Hypothalamus (tissue), 51 donors: ENCODE measurements at places on chromosomes 12 and 14.

DNA sequence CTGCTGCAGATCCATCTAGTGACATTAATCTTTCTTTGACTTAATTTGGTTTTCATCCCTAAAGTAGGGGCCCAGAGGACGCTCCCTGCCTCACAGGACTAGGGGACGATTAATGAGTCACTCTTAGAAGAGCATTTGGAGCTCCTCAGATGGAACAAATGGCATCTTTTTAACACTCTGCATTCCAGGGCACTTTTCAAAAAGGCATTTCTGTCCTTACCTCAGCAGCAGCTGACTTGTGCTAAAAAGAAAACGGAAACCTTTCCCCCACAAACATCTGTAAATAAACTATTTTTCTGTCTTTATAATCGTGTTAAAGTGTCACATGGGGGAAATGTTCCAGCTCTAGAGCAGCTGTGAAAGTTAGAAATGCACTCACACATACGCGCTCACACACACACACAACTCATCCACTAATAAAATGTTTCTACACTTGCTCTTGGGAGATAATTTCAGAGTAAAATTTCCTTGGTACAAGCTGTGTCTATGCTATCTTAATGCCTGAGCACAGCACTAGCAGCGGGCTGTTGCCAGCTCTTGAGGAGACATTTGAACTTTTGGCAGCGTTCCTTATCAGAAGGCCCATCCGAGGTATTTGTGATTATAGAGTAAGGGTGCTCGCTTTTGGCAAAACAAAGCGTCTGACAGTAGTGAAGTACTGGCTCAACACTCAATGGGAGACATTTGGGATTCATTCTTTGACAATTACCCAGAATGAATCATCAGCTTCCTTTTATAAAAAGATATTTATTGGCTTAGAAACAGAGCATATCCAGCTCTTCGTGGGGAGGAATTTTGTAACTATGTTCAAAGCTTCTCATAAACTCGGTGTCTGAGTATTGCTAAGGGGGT is 141.3 kb downstream of the PLXNC1 start:
- DNase-seq = no peak

- DNase-seq = no peak
These were observed 22.7 kb upstream of the KRT78 start for GRCh38 chr12:52871291-52872039.

DNA sequence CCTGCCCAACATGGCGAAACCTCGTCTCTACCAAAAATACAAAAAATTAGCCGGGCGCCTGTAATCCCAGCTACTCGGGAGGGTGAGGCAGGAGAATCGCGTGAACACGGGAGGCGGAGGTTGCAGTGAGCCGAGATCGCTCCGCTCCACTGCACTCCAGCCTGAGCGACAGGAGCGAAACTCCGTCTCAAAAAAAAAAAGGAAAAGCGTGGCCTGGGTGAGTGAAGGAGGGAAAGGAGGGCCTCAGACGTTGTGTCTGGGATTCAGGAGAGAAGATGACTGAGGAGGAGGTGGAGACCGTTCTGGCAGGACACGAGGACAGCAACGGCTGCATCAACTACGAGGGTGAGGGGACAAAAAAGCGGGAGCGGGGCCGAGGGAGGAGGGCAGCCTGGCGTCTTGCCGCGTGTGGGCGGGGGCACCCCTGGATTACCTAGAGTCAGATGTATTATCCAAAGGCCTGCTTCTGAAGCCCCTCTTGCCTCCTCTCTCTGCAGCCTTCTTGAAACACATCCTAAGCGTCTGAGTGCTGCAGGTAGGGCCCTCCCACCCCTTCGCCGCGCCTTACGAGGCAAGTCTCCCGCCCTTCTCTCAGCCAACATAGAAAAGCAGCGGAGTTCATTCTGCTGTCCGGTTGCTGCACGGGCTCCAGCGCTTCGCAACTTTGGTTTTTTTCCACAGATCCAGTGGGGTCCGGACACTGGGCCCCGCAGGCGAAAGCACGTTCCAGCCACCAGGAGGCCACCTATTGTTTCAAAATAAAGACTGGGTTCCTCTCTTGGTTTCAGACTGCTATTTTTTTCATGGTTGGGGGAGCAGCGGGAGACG is 744 bp upstream of the MYL6 start:
- peak; percentile 58 for DNase-seq

GRCh38 chr12:88793096-88793495 is 212.8 kb upstream of the KITLG start:
- no peak for DNase-seq

DNA sequence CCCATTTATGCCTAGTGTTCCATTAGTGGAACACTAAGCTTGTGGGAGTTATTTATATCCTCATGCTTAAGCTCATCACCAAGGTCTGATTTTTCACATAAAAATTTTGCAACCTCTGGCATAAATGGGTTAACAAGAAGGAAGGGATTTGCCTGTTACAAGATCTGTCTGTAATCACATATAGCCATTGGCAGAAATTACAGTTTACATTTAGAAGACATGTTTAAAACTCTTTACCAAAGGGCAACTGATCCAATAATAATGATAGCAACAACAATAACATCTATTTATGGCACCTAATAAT is 422.9 kb downstream of the ZFP36L1 start:
- no peak for DNase-seq

DNA sequence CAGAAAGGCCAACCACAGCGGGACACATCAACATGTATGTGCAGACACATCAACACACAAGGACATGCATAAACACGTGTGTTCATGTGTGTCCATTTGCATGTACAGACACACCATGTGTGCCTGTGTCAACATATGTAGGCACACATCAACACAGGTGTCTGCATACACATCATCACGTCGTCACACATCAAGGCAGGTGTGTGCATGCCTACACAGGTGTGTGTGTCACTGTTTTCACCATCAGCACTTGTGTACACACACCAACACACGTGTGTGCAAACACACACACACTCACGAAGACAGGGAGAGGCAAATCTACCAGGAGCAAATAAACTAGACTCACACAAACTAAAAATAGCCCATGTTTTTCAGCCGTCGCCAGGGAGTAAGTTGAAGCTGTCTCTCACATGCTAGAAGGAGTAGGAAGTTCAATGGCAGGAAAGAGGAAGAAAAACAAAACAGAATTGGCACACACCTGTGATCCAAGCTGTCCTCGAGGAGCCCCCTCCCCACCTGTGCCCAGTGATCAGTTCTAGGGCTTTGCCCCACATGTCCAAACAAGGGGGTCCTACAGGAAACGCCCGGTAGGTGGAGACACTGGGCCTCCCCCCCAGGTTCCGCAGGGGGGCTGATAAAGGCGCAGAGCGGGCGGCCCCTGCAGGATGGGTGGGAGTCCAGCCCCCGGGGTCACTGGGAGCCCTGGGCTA is 7.4 kb downstream of the SCARB1 start:
- DNase-seq = no peak

DNA sequence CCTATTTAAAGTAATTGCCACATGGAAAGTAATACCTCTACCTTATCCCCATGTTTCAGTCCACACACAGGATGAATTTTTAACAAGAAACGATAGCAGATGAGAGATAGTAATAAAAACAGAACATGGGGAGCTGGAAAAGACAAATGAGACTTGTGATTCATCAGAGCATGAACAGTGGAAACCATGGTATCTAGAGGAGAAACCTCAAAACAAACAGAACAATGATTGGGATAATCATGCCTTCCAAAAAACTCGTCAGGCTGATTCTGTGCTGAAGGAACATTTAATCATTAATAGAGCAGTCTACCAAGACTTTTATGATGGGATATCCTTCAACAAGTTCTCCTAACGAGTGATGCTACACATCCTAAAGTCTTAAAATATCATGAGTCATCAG is 1390.7 kb downstream of the FSCB start:
- DNase-seq = no peak

- DNase-seq = no peak
These were observed 75.8 kb downstream of the LRP6 start for GRCh38 chr12:12191008-12191407.

DNA sequence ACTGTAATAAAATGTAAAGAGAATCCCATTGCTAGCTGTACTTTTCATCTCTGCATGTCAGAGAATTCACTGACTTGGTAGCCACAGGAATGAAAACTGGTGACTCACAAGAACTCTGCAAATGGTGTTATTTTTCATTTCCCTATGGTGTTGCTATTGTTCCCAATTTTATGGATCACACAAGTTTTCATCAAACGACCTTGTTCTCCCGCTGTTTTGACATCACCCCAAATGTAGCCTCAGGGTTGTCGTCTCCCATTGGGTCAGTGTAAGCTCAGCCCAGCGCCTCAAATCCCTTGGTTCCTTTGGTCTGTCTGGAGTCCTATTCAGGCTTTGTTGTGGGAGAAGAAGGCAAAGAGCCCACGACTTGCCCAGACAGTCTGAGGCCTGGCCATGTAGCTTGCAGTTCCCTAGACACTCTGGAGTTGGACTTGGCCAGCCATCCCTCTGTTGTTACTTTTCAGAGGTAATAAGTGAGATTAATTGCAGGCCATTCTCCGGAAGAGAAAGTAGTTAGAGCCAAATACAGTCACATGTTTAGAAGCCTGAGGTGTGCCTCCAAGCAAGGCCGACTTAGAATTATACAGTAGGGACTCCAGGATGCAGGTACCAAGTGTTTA is 159.2 kb downstream of the TGFB3 start:
- DNase-seq = no peak

DNA sequence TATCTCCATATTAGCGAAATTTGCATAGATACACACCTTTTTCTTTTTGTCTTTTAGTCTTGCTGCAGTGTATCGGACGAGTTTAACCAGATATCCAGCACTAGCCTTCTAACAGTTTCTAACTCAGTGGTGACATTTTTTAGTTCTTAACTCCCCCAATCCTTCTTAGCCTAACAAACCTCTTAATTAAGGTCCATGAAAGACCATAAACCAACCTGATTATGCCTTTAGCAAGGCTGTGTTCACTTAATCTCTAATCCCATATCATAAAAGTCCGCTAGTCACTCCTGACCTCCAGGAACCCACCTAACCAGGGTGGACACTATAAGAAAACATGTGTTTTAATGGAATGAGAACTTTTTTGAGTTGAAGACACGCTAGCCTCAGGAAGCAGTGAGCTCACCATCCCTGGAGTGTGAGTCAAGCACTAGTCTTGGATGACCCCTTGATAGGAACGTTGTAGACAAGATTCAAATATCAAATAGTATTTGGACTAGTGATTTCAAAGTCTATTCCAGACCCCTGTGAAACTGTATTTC is 9.5 kb downstream of the CDKN1B start:
- DNase-seq = no peak

GRCh38 chr14:77026930-77027537 is 1.5 kb downstream of the IRF2BPL start:
- no peak for DNase-seq

DNA sequence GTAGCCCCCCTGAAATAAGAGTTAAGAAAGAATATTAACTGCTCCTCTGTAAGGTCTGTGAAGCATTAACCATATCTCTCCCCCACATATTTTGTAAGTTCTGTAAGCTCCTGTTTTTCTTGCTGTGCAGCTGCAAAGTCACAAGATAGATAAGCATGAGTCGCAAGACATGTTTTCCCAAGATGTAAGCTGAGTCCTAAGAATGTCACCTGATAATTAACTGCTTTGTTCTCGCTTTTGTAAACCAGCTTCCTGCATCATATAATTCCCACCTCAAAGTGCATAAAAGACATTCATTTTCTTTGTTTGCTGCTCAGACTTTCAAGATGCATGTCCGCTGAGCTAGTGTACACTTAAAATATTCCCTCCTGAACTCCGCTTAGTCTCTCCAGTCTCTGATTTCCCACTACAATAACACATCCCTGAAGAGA is 27.0 kb upstream of the PHC1 start:
- DNase-seq = no peak

DNA sequence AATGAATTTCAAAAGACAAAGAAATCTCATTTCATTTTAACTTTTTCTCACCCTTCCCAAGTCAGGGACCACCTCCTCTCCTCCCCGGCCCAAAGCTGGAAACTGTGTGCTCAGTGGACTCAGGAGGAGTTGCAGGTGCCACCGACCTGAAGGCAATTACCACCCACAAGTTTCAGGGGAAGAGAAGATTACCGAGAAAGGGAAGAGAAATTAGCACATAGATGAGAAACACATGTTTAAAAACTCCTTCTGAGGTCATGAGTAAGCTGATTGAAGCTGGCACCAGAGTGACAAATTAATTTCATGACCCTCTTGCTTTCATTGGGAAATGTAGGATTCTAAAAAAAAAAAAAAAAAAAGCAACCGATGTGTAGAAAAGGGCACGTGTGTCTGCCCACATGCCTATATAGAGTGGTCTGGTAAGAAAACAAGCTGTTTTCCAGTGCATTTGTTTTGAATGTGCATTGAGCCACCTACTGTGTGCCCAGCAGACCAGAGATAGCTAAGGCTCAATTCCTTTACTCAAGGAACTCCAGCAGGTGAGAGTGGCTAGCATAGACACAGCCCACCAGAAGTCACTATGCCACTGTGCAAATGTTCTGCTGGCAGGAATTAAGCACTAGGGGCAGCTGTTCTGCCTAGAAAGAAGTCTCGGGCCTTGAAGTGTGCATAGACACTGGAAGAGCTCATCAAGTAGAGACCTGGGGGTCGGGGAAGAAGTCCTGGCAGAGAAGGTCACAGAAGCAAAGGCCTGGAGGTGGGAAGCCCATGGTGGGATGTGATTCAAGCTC is 30.5 kb downstream of the DPF3 start:
- no peak for DNase-seq

DNA sequence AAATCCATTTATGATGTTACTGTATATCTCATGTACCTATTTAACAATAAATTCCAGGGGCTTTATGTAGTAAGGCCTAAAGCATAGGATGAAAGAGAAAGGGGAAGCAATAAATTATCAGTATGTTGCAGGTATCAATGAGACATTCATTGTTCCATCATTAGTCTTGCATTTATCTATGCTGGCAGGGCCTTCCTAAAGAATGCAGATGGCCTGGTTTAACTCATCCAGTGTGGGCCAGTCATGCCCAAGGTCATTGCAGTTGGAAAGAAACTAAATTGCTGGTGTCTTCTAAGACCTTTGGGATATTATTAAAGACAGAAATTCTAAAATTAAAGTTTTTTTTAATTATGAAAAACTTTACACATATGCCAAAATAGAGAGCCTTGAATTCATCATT is 98.3 kb downstream of the AVPR1A start:
- DNase-seq = no peak

DNA sequence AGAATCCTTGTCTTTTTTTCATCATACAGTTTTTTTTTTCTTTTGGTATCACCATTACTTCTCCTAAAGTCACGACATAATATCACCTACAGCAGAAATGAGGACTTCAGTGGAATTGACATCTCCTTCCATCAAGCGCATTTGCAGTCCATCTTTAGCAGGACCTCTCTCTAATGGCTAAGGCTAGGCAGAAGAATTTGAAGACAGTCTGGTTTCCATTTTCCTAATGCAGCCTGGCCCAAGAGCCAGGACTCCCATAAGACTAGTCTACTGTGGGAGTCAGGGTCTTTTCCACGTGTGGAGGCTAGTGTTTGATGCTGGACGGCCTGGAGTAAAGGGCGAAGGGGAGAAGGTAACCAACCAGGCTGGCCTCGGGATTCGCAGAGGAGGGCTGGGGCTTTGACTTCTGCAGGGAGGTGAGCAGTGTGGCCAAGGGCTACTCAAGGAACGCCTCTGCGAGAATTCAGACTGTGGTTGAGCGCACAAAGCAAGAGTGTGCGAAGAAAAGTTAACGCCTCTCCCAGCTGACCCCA is 769 bp upstream of the ZNF740 start:
- no peak for DNase-seq
